ENCODE measurements at places on chromosomes 4 and X.

DNA sequence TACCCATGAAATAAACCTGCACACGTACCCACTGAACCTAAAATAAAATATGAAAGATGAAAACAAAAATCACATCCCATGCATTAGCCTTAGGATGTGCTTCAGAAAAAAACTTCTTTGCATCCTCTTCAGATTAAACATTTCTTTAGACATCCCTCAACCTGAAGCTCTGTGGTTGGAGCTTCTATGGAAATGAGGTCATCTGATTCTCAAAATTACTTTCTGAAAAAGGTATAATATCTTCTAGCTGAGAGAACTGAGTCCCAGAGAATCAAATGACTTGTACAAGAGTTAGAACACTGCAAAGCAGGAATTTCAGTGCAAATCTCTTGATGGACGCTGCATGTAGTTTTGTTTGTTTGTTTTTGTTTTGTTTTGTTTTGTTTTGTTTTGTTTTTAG is 19.1 kb upstream of the ANTXR2 start:
- no peak for DNase-seq

- DNase-seq = no peak
Measured at GRCh38 chrX:46340696-46341095, 204.5 kb downstream of the ZNF674 start.

DNA sequence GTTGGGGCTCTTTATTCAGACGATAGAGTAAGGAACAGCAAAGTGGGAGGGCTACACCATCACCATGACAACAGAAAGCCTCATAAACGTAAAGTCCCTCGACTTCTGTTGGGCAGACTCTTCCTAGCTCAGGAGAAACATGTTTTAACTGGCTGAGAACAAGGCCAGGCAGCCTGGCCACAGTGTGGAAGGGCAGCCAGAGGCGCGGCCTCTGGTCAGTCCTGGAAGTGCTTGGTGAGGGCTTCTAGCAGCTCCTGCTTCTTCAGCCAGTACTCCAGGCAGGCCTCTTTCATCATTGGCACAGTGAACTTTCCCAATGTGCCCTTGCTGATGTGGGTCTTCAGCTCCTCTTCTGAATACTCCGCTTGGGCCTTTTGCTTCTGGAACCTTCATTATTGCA is 690.9 kb downstream of the PCDH19 start:
- no peak for DNase-seq

DNA sequence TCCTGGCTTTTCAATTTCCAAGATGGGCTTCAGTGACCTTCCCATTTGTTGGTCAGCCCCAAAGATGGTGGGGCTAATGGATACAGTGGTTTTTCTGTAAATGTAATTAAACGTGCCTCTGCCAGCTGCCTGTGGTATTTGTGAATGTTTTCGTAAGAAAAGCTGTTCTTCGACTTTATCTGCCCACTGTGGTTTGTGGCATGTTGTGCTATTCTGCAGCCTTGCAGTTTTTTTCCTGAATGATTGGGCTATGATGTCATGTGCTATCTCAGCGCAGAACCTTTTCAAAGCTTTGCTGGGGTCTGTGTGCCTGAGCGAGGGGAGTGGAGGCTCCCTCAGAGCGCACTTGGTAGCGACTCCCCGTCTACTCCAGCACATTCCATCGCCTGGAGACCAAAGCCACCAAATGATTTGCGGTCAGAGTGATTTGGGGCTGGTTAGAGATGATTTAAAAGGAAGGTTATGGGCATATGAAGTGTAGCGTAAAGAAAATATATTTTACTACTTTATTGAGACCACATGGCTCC is 137.5 kb downstream of the PALLD start:
- DNase-seq = no peak

- DNase-seq = no peak
Measured at GRCh38 chr4:150543042-150543441, 38.9 kb upstream of the MAB21L2 start.

GRCh38 chrX:1041091-1041490 is 171.4 kb downstream of the CRLF2 start:
- DNase-seq = no peak

DNA sequence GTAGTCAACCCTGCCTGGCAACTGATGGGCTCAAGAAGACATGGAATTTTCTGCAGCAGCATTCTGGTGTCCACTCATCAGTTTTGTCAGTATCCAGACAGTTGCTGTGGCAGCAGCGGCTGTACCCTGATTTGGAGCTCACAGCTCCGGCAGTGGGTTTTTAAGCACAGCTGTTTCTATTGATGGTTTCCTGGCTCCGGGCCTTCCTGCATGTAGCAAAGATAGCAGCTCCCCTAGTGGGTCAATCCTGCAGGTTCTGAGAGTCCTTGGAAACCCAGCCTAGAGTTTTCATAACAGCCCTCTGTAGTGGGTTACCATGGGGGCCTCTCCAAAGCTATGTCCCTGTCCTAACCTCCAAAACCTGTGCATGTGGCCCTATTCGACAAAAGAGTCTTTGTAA is 84.0 kb upstream of the ATP6AP2 start:
- DNase-seq = no peak

DNA sequence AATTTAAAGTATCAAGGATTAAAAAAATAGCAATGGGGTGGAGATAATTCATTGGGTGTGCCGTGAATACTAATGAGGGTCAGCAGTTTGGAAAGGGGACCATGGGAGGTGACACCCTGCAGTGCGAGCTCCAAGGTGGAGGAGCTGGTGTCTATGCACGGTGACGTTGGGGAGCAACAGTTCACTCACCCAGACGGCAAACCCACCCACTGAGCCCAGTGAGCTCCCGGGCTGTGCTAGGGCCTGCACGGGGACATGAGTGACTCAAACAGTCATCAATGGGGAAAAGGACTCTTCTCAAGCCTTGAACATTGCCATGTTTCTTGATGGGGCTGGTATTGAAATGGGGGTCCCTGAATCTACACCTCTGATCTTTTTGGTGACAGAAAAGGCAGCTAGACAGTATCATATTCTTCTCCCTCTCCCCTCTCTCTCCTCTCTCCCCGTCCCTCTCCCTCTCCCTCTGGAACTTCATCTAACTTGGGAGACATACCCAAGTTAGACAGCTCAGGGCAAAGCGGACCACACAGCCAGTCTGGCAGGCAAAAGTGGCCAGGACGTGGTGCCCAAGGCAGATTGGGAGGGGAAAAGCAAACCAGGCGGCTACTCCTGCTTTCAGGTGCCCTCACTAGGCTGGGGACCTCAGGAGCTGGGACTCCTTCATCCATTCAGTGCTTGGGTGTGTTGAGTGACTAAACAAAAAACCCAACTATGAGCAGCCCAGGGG is 26.3 kb upstream of the PPP2R2C start:
- no peak for DNase-seq

DNA sequence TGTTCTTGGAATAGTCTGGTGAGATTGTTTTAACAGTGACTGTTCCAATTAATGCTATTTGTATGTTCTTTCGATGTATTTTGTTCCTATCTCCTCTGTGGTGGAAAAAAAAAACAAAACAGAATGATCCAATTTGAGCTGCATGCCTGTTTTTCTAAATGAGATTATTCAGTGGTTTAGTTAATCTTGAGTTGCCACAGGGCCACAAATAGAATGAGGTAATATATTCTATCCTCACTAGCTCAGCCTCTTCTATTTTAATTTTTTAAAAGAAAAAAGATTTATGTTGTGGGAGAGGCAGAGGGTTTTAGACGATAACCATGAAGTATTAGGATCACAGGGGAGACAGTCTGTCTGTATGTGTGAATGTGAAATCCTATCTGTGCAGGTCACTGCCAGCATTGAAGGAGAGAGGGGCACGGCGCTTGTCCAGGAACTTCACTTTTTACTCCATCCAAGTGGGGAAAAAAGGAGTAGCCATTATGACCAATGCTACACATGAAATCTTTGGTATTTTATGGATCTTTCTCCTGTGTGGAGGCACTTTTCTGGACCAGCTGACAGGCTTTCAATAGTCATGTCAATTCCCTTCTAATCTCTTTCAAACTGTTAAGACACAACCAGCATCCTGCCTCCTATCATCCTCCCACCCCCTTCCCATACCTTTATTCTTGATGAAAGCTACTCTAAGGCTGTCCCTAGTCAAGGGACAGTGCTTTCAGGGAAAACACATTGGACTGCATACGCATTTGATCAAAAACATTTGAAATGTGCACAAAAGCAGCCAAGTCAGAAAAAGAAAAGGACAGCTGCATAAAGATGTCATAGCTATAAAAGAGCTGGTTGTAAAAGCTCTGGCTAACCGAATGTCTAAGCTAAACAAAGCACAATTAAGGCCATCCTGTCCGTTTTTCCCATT is 1063.8 kb upstream of the INTU start:
- DNase-seq = no peak

GRCh38 chrX:57573754-57574153 is 18.1 kb upstream of the ZXDB start:
- DNase-seq = no peak

- no peak for DNase-seq
Measured at GRCh38 chr4:108774809-108775530, 12.1 kb upstream of the ETNPPL start.

DNA sequence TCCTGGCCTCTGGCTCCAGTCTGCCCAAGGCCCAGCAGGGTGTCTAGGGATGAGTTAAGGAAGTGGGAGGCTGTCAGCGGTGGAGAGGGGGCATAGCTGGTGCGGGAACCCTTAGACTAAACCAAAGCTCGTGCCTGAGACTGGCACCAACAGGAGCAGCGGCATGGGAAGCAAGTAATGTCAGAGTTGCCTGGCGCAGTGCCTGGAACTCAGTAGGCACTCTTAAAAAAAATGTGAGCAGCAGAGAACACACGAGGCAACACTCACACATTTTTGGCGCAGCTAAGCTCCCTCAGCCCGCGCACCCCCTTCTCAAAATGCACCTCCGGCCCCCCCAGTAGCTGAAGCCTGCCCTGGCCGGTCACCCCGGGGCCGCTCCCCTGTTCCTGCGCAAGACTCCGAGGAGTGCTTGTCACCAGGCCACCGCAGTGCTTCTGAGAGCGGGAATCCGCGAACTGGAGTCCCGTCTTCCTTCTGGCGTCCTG is 583 bp downstream of the GABRE start:
- DNase-seq = no peak

GRCh38 chrX:43985511-43985910 is 12.3 kb upstream of the NDP start:
- DNase-seq = no peak

DNA sequence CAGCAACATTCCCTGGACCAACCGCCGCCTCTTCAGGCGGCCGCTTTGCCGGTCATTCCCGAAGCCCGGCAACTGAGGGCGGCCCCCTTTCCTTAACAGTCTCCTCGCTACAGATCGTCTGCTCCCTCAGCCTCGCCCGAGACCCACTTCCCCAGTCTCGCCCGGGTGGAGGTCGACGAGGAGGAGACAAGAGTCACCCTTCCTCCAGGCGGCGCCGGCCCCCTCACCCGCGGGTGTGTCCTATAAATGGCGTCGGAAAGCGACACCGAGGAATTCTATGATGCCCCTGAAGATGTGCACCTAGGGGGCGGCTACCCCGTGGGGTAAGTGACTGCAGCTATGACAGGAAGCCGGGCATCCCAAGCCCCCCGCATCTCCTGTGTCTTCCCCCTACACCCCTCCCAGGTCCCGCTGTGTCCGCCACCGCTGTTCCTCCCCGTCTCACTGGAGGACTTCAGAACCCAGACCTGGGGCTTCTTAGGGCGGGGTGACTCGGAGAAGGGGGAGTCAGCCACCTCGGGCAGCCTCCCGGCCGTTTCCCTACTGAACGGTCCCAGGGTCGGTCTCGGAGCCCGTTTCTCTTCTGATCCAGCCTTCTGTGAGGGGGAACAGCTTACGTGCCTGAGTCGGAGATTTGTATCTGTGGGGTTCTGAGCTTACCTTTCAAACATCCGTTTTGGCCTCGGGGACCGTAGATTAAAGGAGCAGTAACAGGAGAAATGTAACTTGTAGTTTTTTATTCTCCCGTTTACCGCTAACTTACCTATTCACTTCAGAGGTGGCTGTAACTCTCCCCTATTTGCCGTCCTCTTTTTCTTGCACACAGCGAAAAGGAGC is 570 bp downstream of the WDR44 start:
- DNase-seq = peak; percentile 41

GRCh38 chr4:55729351-55730279 is 90.0 kb upstream of the EXOC1L start:
- no peak for DNase-seq

GRCh38 chrX:49829016-49829415 is at the start of gene PAGE4:
PAGE4 (plus strand) TSS chrX:49829303; CDS start chrX:49830429, 1,126 bp downstream.
- DNase-seq = no peak

- DNase-seq = no peak
Measured at GRCh38 chr4:83232082-83232481, 52.5 kb downstream of the COQ2 start.

DNA sequence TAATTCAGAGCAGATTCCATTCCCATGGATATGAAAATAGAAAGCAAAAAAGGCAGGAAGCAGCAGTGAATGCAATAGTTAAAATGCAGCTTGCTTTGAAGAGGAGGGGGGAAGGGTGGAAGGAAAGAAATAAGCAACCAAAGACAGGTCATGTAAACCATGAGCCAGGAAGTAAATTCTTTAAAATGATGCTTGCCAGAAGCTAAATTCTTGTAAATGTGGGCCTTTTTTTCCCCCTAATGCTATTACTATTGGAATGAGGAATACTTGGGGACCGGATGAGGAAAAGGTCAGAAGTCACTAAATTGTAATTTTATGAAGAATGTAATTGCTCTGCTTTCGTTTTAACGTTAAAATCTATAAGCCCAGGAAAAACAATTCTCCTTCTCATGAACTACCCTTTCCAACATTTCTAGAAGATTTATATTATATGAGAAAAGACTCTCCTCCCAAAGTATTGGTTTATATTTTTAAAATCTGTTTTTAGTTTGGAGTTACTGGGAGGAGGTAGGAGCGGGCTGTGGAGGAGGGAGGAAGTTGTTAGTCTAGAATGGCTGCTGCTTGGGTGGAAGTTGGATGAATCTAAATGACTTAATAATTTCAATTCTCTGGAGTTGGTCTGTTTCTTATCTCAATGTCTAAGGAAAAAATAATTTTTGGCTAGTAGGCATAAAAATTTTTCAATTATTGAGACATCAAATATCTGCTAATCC is 77.6 kb upstream of the PCDH18 start:
- no peak for DNase-seq

GRCh38 chr4:184215709-184216328 is 1.9 kb downstream of the ENPP6 start:
- no peak for DNase-seq

GRCh38 chr4:149749784-149750183 is 65.9 kb downstream of the IQCM start:
- no peak for DNase-seq

DNA sequence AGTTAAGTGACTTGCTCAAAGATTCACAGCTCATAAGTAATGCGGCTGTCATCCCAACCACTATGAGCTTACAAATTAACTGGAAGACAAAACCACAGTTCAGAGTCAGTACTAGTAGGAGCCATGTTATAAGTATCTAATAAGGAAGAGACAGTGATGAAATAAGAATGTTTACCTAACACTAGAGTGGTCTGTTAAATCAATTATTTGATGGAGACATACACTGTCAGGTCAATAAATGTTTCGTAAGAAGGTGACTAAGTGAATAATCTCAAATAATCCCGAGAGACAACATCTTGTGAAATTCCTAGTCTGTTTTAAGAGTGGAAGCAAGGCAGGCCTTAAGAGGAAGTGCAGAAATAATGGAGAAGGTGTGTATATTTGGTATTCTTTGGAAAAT is 25.8 kb upstream of the AMELX start:
- DNase-seq = no peak
